ENCODE measurements at places on chromosomes 2 and 18. TPM values are rescaled to one million over a fixed set of nuclear protein-coding genes. Genes with fewer than 3 reads are reported as not detected.

DNA sequence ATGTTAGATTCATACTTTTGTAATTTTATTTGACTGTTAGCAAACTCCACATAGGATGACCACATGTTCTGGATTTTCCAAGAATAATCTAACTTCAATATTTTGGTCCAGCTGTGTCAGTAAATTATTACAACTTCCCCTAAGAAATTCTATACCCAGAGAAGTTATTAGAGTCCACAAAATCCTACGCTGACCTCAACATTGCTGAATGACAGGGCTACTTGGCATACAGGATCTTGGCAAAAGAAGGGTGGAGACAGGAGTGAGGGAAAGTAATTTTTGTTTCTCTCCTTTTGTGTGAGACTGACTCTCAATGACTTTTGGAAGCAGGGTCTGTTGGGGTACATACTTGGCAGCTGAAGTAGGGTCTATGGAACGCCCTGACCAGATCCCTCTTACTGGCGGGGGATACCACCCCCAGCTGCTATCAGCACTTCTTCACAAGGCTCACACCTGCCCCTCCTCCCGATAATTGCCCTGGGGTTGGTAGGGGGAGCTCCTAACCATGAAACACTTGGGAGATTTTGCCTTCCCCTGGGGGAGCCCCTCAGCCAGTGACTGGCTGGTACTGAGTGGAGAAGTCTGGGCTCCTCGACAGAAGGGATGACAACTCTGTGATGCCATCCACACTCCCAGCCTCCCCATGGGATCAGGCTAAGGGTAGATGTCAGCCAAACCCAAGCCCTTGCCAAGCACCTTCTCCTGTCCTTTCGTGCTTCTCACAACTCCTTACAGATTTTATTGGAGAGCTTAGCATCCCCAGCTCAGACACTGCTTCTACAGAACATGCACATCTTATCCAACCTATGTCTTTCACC lies 110.6 kb upstream of the FHL2 start:
- no peak for DNase-seq

DNA sequence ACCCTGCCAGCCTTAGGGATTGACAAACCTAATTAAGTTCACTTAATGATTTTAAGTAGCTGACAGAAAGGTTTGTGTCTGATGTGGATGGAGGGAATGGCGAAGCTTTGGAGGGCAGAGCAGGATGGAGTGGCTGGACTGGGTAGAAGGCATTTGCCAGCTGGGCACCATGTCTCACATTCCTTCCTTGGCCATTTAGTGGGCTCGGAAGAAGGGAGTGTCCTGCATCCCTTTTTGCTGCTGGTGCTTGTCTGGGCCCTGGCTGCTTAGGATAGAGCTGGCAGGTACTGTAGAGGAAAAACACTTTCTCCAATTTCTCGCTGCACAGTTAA lies 166.7 kb downstream of the CLIP4 start:
- no peak for DNase-seq

- DNase-seq, result no peak
These were observed 171.8 kb downstream of the ASXL3 start for GRCh38 chr18:33749834-33750233.

DNA sequence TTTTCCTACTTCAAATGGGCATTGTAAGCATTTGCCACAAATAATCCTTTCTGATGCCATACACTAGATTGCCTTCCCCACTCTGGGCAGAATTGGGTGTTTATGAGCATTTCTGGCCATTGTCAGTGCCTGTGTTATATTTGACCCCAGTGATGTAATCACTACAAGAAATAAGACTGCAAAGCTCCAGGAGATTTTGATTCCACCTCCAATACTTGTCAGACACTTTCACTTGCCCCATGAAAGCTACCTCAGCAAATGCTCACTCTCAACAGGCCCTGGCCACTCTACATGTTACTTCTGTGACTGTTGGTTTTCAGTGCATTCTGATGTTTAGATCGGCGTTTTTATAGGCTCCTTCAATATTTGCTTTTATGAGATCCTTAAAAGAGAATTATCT lies 135.1 kb downstream of the GFPT1 start:
- no peak for DNase-seq

ACVR2A gene
- total RNA-seq, result 10.8 TPM

GPR39 gene
- not detected for total RNA-seq

DNA sequence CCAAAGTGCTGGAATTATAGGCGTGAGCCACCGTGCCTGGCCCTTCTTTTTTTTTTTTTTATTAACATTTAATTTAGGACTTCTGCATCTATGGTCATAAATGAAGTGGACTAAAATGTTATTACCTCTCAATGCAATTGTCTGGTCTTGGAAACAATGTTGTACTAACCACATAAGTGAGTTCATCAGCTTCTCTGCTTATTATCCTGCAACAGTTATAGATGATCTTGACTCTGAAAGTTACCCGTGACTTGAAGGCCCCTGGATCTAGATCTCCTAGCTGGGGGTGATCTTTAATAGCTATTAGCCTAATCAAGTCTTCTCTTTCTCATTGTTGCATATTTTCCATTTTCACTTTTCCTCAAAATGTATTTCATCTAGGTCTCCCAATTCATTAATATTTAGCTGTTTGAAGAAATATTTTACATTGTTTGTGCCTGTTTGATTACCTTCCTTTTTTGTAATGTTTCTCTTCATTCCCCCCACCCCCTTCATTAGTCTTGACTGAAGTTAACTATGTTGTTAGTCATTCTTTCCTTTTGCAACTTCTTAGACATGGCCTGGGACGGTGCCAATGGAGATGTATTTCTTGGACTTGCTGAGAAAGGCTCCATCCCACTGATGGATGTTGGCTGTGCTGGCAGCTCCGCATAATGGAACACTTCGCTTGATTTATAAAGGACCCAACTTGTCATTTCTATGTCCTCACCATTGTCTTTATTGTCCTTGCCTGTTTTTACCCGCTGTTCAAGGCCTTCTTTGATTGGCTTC lies 141.6 kb upstream of the RIOK3 start:
- DNase-seq, result no peak

- DNase-seq, result no peak
These were observed 204.0 kb upstream of the HDAC4 start for GRCh38 chr2:239604861-239605260.

GRCh38 chr2:205682971-205683501 lies 735 bp downstream of the NRP2 start:
- DNase-seq, result no peak

DNA sequence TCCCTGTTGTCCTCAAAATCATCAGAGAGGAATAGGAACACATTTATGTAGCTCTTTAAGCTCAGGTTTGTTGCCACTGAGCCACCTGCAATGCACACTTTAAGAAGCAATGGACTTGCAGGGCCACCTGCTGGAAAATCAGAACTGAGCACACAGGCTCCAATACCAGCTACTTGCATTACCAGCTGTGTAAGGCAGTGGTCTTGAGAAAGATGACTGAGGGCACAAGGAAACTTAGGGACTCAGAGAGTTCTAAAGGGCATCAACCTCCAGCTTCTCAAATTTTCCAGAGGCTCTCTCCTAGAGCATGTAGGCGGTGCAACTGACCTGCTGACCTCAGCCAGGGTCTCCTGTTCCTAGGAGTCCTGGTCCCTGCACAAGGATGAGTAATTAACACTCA lies 2.5 kb upstream of the CNDP2 start:
- peak; percentile 80 for DNase-seq

DNA sequence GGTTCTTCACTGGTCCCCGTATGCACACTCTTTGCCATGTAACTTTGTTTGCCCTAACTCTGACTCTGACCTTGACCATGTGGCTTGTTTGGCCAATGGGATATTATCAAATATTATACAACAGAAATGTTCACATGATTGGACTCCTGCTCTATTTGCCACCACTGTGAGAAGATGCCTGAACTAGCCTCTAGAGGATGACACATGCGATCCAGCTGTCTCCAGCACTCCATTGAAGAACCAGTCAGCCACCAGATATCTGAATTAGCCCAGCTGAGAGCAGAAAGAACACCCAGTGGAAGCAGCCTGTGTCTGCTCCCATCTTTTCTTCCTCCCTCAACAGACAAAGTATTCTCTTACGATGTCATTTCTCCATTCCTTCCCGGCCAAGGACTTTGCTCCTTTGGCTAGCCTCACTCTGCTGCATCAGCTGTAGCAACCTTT lies 412.1 kb downstream of the IRS1 start:
- no peak for DNase-seq

GRCh38 chr18:72122103-72122502 lies 422.0 kb downstream of the CBLN2 start:
- no peak for DNase-seq

GRCh38 chr2:108635630-108636354 lies 83.5 kb upstream of the RANBP2 start:
- no peak for DNase-seq

MGAT4A gene
- 109 TPM for total RNA-seq

- DNase-seq, result no peak
These were observed 51.3 kb downstream of the ZNF532 start for GRCh38 chr18:58915995-58916394.

- no peak for DNase-seq
These were observed 565.7 kb downstream of the SLC4A3 start for GRCh38 chr2:220192994-220193753.

DNA sequence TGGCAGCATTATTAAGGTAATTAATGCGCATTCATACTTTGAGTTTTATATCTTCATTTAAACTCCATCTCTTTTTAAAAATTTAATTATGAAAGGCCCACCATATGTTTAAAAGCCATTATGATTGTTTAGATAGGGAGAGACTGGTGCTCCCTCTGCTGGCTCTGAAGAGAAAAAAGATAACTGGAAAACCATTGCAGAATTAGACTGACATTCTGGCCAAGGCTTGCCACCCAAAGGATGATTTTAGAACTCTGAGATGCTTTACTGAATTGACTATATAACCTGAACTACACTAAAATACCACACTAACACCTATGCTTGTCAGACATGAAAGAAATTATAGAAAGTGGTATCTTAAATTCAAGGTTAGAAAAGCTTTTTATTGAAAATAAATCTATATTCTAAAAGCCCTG lies 127.6 kb upstream of the SPOPL start:
- no peak for DNase-seq

ANKRD30B gene
- total RNA-seq, result not detected

DNA sequence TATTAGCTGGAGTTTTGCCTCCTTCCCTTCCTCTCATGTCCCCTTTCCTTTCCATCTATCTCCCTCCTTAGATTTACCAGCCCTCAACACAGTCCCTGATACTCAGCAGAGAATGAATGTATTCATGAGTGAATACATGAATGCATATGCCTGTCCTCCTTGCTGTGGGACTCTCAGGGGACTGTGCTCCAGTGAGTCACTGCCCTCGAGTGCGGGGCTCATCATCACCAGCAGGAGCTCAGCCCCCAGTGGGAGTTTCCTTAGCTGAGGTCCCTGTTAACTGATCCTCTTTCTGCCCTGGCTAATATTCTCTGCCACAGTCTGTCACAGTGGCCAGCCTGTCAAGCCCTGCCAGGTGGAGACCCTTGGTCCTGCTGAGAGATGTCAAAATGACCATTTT lies 104.9 kb upstream of the LHCGR start:
- no peak for DNase-seq
